M059J (cell line): ENCODE measurements at places on chromosomes 12 and 14. TPM values are rescaled to one million over a fixed set of nuclear protein-coding genes. Genes with fewer than 3 reads are reported as not detected.

DNA sequence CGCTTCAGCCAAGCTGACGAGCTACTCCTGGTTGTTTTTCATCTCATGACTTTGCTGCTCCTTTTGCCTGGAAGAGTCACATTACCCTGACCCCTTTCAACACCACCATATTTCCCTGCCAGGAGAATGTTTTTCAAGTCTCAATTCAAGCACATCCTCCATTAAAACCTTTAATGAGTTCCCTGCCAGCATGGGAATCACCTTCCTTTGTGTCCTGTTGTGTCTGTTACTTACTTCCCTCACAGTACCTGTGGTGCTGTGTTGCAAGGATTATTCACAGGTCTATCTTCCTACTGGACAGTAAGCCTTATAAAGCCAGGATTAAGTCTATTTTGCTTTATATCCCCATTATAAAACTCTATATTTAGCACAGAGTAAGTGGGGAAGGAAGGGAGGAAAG lies 13.6 kb upstream of the SLC35F4 start:
- no peak for DNase-seq

DNA sequence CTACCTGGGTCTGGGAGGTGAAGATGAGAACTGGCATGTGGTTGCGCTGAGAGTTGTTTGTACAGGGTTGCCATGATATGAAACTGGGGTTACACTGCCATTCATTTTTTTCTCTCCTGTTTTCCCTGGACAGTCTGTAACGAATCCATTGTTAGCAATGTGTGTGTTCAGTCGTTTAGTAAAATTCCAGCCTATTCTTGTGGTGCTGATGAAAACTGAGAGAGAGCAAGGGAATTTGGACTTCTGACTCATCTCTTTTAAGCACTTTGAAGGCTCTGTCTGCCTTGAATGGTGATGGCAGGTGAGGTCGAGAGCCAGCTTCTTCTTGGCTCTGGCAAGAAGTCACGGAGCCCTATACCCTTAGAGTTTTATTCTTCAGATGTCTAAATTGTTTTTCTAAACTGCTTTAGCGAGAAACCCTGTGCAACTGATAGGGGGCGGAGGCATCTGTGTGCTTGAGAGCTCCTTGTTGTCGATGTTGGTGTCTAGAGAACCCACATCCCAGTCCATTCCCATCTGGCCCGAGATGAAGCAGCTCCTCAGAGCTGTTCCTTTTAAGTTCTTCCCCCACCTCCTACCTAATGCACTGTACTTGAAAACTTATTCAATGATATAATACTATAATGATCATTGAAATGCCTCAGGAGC lies 204.4 kb downstream of the TMX1 start:
- DNase-seq: peak; percentile 68

DNA sequence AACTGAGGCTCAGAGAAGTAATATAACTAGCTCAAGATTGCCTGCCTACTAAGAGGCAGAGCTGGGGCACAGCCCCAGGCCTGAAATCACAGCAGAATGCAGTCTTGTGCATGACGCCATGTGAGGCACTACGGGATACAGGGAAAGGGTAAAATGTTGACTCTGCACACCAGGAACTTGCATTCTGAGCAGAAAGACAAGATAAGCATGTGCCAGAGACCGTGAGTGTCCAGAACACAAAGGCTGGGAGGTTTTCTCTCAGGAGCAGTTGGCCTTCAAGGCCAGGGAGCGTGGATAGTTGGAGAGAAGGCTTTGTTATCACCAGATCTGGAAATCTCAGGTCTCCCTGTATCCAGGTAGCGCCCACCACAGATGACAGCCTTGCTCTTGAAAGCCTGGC lies 23.2 kb upstream of the MLEC start:
- DNase-seq: no peak

DNA sequence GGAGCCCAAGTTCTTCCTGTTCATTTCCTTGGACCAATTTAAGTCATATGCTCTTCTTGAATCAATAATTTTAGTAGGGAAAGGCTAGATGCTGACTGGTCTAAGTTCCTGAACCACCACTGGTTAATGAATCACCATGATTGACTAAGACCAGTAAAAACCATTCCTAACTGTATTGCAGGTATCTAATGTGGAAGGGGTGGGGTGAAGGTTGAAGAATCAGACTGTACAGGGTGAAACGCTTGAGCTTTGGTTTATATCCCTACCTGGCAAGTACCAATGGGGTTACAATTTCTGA lies 100.1 kb downstream of the DYRK2 start:
- DNase-seq: peak; percentile 50

The CRIP2 gene
- 93.9 and 114 TPM in 2 replicates for total RNA-seq

DNA sequence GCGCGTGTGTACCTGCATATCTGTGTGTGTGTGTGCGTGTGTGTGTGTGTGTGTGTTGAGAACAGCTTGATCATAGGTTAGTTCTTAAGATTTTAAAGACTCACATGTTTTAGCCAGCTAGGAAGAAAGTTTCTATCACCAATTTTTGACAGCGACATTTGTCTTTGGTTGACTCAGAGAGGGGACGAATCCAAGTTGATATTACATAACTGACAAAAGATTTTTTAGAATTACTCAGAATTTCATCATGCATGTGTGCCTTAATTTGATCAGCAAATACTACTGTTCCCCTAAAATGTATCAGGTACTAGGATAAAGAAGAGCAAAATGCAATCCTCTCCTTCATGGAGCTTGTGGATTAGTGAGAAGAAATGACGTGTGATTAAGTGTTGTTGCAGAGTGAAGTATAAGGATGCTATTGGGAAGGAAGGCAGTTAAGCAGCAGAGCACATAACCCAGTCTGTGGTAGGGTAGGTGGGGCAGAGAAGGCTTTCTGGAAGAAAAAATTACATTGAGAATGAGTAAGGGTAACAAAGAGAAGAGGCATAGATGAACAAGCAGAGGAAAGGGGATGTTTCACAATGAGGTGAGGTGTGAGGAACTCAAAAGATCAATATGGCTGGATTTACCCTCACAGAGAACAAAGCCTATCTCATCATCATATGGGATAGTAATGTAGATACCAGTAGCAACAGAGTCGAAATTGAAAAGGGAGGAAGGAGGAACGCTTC lies 77.5 kb downstream of the ELK3 start:
- no peak for DNase-seq

- DNase-seq: no peak
These were observed 209.4 kb downstream of the NAV3 start for GRCh38 chr12:78040111-78040510.

The HAL gene
- not detected in 2 replicates for total RNA-seq
